ENCODE measurements at places on chromosomes 3 and 15.
A peak's percentile ranks its signal among the peaks of the same experiment; 100 is the strongest.

DNA sequence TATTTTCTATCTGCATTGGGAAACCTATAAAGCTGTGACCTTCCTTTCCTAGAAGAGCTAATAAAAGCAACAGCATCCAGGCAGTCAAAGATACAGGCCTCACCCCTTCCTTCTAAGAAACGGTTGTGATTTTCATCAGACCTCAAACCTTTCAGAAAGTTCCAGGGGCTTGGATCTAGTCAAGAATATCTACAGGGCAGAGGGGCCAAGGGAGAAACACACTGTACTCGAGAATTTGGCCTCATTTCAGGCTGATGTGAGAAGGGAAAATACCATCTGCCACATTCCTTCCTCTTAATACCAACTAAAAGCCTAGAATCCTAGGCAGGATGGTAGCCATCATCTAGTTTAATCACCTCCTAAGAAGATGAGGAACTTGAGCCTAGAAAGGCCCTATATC, 24.5 kb upstream of the BCL6 start:
- DNase-seq = no peak

DNA sequence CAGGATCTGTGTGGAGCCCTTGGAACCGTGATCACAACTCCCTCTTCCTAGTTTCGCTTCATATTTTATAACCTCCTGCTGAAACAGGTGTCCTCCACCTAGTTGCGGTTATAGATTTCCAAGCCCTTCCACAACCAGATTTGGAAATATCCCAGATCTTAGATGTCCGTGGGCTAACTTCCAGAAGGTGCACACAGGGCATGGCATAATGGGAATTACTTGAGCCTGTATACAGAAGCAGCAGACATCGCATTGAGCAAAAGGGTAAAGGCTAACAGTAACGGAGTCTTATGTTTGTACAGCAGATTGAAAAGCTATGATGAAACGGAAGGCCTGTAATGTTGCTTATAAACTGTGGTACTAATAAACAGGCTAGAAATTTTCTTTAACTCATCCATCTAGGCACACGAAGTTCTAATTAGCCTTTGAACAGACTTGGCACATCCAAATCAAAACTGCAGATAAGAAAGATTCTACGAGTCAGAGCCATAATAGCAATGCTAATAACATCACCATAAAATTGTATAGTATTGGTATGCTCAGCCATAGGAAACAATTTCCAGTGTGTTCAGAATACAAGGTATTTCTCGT, 1.2 kb upstream of the USF3 start:
- DNase-seq = no peak

DNA sequence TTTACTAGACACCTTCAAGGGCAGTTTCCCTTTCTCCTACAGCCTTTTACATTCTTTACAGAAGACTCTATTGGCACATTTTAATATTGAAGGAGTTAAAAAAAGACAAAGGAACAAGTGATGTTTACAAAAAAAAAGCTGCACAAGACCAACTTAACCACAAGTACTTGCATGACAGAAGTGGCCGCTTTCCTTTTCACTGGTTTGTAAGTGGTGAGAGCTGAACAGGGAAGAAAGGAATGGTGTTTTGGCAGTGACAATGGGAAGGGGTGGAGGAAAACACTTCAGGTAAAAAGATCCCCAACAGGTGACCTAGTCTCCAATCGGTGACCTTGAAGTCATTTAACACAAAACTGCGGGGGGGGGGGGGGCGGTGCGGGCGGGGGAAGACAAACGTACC, 1.1 kb downstream of the WDR72 start:
- no peak for DNase-seq

DNA sequence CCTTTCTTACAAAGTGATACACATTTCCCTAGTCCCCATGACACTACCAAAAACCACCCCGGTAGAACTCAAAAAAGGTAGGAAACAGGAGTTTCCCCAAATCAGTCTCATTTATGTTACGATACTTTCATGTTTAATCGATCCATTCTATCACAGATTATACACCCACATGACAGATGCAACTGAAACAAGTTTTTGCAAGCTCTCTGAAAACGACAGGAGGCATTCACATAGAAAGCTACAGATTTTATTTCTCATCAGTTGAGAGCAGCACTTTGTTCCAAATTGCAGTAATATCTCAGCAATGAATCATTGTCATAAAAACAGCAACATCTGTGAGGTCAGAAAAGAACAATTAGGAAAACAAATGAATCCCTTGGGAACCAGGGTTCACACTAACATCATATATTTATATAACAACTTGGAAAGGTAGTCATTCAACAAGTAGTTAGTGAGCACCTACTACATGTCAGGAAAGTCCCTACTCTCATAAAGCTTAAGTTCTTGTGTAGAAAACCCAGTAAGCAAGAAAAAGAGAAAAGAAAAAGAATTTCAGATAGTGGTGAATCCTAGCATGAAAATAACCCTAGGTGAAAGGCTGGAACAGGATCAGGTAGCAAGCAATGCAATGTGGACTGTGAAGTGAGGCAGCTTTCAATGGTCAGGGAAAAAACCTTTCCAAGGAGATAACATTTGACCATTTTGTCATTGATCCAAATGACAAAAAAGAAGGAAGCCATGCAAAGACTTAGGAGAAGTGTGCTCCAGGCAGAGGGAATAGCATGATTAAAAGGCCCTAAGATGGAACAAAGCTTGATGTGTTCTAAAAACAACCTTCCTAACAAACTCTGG, 8.3 kb downstream of the PLD1 start:
- DNase-seq = no peak

DNA sequence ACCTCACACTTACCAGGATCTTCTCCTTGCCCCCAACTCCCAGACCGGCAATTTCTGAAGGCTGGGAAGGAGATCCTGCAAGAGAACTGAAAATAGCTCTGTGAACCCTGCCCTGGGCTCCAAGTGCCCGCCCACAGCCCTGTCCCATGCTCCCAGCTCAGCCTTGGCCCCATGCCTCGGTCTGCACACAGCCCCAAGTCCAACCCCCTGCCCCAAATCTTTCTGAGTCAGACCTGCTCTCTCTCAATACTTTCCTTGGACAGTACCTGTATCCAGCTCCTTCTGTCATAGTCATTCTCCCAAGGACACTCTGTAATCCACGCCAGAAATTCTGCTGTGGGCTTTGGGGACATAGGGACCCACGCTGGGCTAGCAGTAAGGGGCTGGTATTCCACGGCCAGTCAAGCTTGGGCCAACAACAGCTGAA, 6.3 kb upstream of the SMAD3 start:
- DNase-seq = no peak

GRCh38 chr3:16264174-16264707, 502 bp downstream of the DPH3 start:
- no peak for DNase-seq

- peak; percentile 32 for DNase-seq
Observed at GRCh38 chr3:187742351-187743171, 2.7 kb downstream of the BCL6 start.

- peak; percentile 82 for DNase-seq
Observed at GRCh38 chr15:45457641-45458539, 64.7 kb downstream of the SLC30A4 start.

DNA sequence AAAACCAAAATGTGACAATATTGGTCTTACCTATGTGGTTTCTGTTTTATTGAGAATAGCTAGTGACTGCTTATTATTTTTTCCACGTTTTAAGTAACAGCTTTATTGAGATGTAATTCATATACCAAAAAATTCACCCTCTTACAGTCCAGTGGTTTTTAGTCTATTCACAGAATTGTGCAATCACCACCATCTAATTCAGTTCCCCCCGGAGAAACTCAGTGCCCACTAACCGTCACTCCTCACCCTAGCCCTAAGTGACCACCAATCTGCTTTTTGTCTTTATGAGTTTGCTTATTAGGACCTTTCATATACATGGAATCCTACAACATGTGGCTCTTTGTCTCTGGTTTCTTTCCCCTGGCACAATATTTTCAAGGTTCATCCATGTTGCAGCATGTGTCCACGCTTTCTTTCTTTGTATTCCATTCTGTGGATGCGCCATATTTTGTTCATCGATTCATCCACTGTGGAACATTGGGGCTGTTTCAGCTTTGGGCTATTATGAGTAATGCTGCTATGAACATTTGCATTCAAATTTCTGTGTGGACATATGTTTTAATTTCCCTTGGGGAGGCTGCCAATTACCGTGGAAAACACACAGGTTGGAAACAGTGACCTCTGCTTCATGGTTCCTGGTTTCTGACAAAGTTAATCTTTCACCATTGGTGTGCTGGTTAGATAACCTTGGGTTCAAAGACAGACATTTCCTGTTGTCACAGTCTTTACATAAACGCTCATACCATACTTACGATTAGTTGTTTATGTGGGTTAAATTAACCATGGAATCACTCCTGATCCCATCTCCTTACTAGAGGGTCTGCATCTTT, 3.2 kb upstream of the BCL2L10 start:
- no peak for DNase-seq

DNA sequence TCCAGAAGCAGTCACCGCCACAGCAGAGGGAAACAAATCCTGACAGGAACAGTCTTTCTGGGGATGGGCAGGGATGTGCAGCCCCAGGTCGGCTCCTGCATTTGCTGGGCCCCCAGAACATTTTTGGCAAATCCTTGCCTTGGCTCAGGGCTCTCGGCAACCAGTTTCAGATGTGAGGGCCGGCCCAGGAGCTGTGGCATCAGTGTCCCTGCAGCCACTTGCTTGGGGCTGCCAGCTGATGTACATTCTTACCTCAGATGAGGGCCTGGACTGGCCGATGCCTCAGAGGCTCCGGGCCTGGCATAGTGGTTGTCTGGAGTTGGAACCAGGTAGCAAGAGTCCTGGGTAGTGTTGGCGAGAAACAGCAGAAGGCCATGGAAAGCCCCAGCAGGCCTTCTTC, 4.2 kb downstream of the CYB561D2 start:
- DNase-seq = no peak

- DNase-seq = no peak
Observed at GRCh38 chr3:41683666-41684350, 278.1 kb downstream of the ULK4 start.

DNA sequence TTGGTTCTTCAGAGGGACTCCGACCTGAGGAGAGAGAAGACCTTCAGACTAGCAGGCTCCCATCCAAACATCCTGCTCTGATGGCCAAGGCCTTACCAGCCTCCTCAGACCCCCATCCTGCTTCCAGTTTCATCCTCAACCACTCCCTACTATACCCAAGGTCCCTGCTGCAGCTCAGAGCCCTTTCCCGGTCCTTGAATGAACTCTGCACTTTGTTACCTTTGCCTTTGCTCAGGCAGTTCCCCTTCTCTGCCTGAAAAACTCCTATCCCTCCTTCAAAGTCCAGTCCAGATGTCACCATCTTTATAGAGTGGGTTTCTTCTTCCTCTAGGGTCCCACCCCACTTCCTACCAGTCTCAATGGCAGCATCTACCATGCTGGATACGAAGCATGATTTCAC, 13.1 kb downstream of the EFCAB12 start:
- no peak for DNase-seq

DNA sequence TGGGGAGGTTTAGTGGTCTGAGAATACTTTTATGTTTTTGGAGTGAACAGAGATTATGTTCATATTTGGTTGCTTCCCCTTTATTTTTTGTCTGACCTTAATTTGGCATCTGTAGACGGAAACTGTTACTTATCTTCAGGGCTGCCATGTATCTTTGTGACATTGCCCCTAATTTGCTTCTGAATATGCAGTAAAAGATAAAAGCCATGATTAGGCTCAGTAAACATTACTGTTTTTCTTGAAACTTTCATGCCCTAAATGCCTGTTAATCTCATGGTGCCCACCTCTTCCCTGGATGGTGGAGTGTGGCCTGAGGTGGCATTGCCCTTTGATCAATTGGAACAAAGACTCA, 106.7 kb downstream of the C3orf70 start:
- no peak for DNase-seq

- peak; percentile 31 for DNase-seq
Observed at GRCh38 chr3:29280404-29281093, at the start of gene RBMS3. TSS of gene RBMS3 (plus strand) at chr3:29281071.

DNA sequence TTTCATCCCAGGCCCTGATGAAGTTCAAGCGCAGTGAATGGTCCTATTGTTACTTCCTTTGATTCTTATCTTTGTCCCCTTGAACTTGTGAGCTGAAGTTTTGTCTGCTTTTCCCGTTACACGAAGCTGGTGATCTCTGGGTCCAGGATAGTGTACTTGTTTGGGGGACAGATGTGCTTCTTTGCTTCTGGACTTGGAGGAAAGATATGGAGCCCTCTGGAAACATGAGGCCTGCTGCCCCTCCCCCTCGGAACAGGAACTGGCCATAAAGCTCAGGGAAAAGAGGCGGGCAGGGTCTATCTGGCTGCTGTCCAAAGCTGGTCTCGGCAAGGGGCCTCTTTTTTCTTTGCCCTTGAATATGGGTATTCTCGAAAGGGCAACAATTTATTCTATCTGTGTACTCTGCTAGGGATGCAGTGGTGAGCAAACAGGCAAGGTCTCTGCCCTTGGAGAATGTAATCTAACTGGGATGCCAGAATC, 47.6 kb downstream of the IDH2 start:
- no peak for DNase-seq

DNA sequence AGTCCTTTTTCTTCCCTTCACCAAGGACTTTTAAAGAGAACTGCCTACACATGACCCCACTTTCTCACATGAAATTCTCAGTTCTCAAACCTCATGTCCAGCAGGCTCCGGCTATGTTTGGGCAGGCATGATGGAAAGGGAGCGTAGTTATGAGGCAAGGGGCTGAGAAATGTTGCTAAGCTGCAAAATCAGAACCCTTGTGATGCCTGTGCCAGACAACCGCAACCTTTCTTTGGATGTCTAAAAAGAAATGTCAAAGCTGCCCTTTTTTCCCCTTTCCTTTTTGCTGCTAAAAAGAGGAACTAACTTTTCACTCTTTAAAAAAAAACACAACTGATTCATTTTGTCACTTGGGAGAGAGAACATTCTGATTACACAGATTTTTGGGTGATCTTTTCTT, 19.2 kb downstream of the GNB4 start:
- DNase-seq = no peak

DNA sequence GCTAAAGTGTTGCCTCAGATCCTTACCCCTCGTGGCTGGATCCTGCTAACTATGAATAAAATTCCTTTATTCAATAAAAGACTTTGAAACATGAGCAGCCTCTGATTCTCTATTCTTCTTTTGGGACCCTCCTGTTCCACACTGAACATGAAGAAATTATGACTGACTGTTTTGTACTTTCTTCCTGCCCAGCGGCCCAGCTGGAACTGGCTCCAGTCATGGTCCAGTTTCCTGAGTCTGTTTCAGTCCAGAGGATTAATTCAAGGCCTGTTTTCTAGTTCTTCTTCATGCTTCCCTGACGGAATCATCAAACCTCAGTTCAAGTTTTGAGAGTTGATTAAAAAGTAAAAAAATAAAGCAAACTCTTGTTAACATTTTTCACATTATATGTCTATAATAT, 52.6 kb upstream of the CP start:
- DNase-seq = no peak

GRCh38 chr3:189714991-189715961, 84.1 kb downstream of the TP63 start:
- no peak for DNase-seq
